Liver (tissue), 10 donors: ENCODE measurements at places on chromosomes 1 and 21. TPM values are rescaled to one million over a fixed set of nuclear protein-coding genes. Genes with fewer than 3 reads are reported as not detected.

DNA sequence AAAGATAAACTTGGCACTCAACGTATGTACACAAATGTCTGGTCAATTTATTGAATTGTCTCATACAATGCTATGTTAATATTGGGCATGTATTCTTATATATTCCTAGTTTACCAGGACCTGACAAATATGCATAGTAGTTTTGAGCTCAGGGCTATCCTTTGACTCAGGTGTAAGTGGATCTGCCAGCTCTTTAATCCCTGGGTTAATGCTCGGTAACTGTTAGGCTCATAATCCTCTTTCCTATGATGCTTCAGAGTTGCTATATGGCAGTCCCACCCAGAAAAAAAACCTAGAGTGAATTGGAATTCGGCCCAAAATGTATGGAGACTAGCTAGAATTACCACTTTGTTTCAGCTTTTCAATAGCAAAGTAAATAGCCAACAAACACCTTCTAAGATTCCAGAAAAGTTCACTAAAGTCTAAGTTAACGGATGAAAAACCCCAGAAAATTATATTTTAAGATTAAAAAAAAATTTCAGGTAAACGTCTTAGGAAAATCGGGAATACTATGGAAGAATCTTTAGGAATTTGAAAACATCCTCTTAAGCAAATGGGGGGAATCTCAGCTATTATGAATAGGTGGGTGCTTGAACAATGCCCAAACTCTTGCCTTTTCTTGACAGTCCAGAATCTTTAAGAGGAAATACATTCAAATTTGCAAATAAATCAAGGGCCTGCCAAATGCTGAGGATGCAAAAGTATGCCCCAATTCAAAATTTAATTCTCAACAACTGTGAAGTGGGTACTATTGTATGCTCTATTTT lies 10.9 kb downstream of the H3-3A start:
- DNase-seq = no peak

DNA sequence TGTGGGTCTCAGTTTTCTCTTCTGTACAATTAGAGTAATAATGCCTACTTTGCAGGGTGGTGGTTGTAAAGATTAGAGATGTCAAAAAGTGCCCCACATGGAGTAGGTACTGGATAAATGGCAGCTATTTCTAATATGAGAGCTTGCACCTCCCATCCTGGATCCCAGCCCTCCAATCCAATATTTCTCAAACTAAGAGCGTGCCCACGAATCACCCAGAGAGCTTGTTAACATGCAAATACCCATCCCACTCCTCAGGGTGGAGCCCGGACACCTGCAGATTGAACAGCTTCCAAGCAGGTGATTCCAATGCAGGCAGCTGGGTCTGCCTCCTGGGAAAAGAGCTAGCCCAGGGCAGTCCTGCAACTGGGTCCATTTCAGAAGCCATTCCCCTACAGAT lies 33.0 kb downstream of the LRRN2 start:
- DNase-seq = no peak

GRCh38 chr1:230069796-230070195 lies 2.8 kb downstream of the GALNT2 start:
- DNase-seq = no peak

GRCh38 chr1:201496296-201496690 lies 10.6 kb downstream of the CSRP1 start:
- DNase-seq = no peak

Gene GALE
- total RNA-seq = 43.4 TPM

Gene PCAT6
- not detected for total RNA-seq

DNA sequence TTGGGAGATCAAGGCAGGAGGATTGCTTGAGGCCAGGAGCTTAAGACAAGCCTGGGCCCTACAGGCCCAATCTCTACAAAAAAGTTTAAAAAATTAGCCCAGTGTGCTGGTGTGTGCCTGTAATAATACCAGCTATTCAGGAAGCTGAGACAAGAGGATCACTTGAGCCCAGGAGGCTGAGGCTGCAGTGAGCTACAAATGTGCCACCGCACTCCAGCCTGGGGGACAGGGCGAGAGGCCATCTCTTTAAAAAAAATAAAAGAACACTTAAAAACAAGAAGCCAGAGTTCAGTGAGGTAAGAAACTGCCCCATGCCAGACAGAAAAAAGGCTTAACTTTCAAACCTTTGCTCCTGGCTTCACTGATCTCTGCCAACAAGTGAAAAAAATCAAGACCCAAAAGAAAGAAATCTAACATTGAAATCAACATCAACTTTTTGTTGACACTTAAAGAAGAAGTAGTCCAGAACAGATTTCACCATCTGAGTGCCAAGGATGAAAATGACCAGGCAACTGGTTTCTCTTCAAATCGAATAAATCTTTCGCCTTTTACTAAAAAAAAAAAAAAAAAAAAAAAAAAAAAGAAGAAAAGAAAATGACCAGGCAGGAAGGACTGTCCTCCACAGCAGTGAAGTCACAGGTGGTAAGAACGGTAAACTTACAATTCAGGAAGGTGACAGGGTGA lies 51.2 kb downstream of the SLC45A1 start:
- DNase-seq = no peak

Gene RIPPLY3
- 0.08 TPM for total RNA-seq

- DNase-seq = no peak
Observed at GRCh38 chr1:45112661-45113060, 93.7 kb downstream of the ZSWIM5 start.

DNA sequence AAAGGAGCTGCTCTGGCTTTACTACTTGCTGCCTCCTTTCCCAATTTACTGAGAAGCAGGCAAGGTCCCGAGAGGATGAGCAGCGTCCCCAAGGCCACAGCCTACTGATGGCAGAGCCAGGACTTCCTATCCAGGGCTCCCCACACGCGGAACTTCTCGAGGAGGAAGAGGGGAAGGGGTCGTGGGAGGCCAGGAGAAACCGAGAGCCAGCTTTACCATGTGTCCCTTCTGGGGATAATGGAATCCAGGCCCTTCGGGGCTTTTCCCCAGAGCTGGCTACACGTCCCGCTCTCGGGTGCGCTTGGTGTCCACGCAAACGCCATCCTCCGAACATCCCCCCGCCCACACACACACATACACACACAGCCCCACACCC lies 4.3 kb upstream of the CCN1 start:
- DNase-seq = no peak

DNA sequence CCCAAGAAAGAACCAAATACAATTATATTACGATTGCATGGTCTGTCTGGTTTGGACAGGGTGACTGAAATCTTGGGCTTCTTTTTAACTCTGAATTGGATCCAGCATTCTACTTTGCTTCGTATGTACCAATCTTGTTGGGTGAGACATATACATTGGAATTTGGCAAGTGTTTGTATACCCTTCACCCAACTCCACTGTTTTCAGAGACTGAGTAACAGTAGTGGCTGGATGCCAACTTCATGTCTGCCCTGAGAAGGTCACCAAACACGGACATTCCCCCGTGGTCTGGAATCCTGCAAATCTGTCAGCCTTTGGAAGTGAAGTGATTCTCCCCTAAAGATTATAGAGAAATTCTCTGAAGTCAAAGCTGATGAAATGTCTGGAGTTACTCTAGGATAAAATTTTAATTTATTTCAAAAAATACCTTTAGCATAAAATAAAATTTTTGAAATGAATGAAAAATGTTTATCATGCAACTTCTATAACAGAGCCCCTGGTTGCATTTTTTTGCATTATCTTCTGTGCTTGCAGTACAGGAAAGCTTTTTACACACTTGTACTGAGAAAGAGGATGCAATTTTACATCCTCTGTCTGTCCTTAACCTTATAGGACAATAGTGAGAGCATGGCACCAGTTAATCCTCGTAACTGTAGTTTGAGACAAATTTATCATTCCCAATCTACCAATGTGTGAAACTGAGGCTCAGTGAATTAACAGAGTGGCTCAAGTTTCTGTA lies 201.8 kb downstream of the DISC1 start:
- no peak for DNase-seq

GRCh38 chr1:32044234-32044633 lies 28.5 kb upstream of the TMEM39B start:
- DNase-seq = no peak

Gene IFI44L
- 6.5 TPM for total RNA-seq

DNA sequence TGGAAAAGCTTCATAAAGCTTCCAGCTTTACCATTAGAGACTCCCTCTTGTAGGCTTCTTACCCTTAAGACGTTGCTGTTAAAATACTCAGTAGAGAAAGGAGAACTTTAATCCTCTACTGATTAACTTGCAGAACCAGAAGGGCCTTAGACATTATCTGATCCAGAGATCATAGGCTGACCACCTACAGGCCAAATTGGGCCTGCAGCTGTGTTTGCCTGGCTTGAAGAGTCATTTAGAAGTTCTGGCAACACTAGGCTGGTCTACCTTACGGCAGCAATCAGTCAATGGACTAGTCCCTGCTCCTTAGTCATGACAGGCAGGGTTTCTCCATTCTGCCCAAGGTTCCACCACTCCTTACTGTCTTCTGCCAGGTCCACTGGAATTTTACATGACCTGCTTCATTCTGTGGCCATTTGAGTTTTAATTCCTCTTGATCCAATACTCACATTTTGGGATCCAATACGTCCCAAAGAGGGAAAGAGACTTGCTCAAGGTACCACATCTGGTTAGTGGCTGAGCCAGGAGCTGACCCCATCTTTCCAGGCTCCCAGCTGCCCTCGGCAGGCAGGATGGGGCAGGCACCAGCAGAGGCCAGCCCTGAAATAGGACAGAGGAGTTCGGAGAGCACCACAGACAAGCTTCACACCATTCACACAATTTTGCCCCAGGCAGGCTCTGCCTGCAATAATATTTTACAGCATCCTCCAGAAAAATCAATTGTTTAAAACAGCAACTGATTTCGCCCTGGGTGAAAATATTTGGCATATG lies 96.8 kb downstream of the TNR start:
- no peak for DNase-seq

DNA sequence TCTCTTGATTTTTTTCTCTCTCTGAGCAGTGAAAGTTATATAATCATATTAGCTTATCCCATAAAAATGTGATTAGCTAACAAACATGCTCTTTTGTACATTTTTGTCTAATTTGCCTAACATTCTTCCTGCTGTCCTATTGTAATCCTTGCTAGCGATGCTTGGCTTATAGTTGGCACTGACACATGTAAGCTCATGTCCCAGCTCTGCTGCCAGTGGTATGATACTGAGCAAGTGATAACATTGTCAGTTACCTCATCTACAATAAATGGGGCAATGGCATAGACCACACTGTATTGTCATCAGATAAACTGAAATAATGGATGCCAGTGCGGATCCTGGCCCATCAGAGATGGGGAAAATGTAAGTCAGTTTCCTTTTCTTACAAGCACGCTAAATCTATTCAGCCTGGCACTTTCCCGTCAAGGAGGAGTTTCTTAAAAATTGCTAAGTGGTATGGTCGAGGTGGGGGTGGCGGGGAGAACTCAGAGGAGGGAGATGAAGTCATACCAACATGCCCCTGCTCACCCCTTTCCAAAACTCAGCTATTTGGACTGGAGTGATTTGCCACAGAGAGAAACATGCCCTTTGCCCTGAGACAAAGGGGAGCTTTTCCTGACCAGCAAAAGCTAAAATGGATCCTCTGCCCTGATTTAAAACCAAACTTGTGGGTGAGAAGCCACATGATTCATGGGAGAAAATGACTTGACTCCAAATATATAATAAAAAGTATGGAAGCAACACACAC lies 1.3 kb downstream of the FYB2 start:
- no peak for DNase-seq

DNA sequence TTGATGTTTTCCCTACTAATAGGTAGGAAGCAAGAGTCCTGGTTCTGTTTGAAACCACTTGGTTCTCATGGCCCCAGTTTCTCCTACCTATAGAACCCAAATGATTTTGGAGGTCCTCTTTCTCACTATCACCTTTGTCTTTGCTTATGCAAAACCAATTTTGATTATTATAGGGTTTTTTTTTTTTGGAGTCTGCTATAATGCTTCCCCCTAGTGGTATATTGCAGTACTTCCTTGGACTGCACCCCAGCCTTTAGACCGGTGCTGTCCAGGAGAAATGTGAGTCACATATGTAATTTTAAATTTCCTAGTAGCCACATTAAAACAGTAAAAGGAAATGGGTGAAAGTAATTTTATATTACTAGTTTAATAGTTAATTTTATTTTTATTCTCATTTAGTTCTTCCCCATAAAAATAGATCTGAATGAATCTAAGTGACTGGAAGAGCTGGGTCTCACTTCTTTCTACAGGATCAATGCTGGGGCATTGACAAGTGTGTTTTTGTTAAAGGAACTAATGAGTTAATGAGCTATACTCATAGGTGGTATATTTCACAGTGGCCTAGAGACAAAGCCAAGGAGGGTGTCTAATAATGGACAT lies 10.6 kb downstream of the FCMR start:
- DNase-seq = no peak

DNA sequence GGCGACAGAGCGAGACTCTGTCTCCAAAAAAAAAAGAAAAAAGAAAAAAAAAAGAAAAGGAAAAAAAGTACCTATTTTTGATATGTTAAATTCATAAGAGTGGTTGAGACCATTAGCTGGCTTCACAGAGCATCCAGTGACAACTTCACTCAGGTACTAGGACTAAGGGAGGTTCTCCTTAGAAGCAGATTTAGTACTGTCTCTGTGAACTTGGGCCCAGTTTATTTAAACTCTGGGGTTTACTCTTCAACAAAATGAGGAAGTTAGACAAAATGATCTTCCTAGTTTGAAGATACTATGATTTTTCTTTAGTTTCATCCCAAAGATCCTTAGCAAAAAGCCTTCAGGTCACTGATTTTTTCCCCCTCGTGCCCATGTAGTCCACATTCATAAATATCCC lies 21.2 kb downstream of the MACO1 start:
- no peak for DNase-seq

- no peak for DNase-seq
Observed at GRCh38 chr1:202286622-202287097, 55.1 kb downstream of the UBE2T start.

Gene NHLH1
- not detected for total RNA-seq

Gene VASH2
- total RNA-seq = 0.70 TPM
